Right ventricle myocardium superior (tissue), 1 donor: ENCODE measurements at places on chromosomes 11 and 22.

GRCh38 chr22:23675502-23676415 lies 15.1 kb upstream of the RGL4 start:
- peak; percentile 57 for DNase-seq

DNA sequence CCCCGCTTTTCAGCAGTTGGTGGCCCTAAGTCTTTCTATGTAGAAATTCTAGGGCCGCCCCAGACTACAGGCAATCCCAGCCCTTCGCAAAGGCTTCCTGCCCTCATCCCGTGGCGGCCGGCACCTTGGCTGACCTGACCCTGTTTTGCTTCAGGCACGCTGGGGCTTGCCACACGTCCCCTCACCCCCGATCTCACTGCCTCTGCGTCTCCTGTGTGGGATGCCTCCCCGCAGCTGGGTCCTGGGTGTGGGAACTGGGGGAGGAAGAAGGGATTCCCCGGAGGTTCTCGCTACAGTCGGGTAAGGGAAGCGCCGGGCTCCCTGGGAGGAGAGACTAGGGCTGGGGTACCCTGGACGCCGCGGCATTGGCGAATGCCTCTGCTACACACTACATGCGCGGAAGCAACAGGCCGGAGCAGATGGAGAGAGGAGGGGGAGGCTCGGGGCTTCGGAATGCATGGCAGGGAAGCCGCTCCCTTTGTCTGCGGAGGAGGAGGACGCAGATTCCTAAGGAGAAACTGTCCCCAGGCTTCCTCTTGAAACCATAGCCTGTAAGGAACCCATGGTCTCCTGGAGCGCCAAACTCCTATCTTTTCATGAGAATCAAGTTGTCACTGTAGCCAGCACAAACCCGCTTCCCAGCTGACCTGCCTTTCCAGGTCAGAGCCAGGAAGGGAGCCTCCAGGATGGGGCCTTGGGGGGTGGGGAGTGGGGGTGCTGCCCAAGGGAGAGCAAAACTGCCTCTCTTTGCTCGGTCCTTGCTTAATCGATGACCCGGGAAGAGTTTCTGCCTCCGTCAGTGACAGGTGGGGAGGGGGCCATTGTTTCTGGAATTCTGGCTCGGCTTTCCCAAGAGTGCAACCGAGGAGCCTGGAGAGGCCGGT lies 1.4 kb downstream of the DTX4 start:
- peak; percentile 61 for DNase-seq

- DNase-seq, result no peak
Measured at GRCh38 chr11:88359541-88359940, 22.0 kb upstream of the CTSC start.

- no peak for DNase-seq
Measured at GRCh38 chr11:122367809-122368231, 251.8 kb upstream of the BLID start.
